ENCODE measurements at places on chromosomes 13 and 19. TPM values are rescaled to one million over a fixed set of nuclear protein-coding genes. Genes with fewer than 3 reads are reported as not detected.

DNA sequence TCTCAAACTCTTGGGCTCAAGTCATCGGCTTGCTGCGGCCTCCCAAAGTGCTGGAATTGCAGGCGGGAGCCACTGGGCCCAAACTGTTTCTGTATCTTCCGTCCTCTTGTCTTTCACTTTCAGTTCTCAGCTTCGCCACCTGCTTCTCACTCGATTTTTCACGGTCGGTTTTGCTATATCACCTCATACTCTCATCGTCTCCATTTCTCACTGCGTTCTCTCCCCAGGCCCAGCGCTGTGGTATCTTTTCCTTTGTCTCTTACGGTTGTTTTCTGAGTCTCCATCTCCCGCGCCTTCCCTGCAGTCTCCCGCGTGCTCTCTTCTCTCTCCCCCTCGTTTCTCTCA, 14.9 kb downstream of the SSC5D start:
- DNase-seq = no peak

DNA sequence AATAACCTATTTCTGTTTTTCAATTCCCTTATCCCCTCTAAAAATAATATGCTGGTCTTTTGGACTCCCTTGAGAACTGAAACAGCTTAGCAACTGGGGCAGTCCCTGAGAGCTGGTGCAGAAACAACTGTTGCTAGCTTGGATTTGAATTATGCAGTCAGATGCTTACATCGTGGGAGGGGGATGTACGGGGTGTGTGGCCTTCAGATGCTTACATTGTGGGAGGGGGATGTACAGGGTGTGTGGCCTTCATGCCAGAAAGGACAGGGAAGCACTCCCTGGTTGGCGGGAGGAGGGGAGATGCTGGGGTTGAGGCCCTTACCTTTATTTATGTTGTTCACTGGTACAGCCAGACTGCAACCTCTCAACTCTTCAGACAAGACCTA, 25.6 kb downstream of the LRCH1 start:
- DNase-seq = no peak

GRCh38 chr13:105492216-105492615, 1043.2 kb downstream of the EFNB2 start:
- no peak for DNase-seq

The SLC25A41 gene
- total RNA-seq = not detected

GRCh38 chr13:89401264-89401675, 1730.1 kb downstream of the SLITRK5 start:
- DNase-seq = no peak

The SOX21 gene
- 0.26 TPM for total RNA-seq

The KCNJ14 gene
- 1.1 TPM for total RNA-seq

Data from upper lobe of right lung (tissue), 1 donor.